ENCODE measurements at places on chromosomes 11 and 22. TPM values are rescaled to one million over a fixed set of nuclear protein-coding genes. Genes with fewer than 3 reads are reported as not detected.

Gene TMEM121B
- 1.7 TPM for total RNA-seq

- peak; percentile 52 for DNase-seq
Observed at GRCh38 chr11:61924064-61924455, 6.7 kb upstream of the RAB3IL1 start.

- DNase-seq, result no peak
Observed at GRCh38 chr22:20399866-20400605, 6.1 kb downstream of the ZNF74 start.

- DNase-seq, result no peak
Observed at GRCh38 chr11:128690665-128691101, 3.2 kb upstream of the FLI1 start.

- DNase-seq, result no peak
Observed at GRCh38 chr11:99548264-99548663, 527.5 kb downstream of the CNTN5 start.

DNA sequence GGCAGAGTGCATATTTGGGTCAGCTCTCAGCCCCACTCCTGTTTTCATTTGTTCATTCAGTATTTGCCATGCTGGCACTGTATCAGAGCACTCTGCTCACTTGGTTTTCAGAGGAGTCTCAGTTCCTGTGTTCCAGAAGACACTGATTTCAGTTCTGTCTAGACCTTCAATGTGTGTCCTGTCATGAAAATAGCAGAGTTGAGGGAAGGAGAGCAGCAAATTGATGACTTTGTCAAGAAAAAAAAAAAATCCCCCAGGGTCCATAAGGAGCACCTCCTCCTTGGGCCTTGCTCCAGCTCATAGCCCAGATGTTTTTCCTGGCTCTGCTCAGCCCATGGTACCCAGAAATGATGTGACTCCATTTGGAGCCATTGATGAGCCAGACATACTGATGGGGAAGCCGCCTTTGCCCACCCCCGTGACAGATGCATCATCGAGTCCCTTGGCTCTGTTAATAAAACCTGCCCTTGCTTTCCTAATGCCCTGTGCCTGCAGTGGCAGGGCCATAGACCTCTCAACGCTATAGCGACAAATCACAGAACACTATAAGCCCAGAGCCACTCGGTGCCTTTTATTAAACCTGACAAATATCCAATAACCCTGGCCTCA lies 107.0 kb downstream of the PKNOX2 start:
- no peak for DNase-seq

Gene KAT5
- total RNA-seq, result 51.8 TPM

- no peak for DNase-seq
Observed at GRCh38 chr11:116199182-116199581, 573.6 kb downstream of the BUD13 start.

GRCh38 chr22:36259615-36260300 lies 6.8 kb downstream of the APOL1 start:
- DNase-seq, result peak; percentile 69

Gene NXPE2
- 8.4 TPM for total RNA-seq

Gene RIC3
- 6.0 TPM for total RNA-seq

DNA sequence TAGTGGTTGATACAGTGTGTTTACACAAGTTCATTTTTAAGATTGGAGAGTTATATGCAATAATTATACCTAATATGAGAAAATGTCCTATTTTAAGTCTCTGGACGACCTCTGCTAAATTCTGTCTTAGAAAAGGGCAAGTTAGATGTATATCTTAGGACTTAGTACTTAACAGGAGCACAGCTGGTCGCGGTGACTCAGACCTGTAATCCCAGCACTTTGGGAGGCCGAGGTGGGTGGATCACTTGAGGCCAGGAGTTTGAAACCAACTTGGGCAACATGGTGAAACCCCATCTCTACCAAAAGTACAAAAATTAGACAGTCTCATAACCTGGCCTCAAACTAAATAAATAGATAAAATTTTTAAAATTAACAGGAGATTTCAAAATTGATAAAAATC lies 27.2 kb downstream of the BSX start:
- no peak for DNase-seq

DNA sequence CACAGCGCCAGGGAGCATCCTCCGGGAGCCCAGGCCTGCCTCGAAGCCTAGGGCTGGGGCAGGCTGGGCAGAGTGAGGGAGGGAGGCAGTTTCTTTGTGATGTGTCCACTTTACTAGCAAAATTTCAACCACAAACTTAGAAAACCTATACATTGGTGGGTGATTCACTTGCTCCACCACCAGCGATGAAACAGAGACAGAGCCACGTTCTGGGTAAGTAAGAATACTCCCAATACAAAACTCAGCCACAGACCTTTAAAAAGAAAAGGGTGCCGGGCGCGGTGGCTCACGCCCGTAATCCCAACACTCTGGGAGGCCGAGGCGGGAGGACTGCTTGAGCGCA lies 22.3 kb downstream of the CDKN1C start:
- no peak for DNase-seq

DNA sequence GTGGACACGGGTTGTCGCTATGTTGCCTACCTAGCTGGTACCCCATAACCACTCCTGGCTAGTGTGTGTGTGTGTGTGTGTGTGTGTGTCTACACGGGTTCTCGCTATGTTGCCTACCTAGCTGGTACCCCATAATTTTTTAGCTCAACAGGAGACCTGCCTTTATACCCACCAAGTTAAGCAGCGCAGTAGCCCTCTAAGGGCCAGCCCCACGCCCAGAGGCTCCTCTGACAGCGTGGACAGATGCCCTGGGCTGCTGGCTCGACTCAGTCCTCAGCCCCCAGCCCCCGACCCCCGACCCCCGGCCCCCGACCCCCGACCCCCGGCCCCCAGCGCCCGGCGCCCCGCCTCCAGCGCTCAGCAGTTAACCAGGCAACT lies 351 bp upstream of the AKIP1 start:
- DNase-seq, result no peak

Gene TBX10
- not detected for total RNA-seq

GRCh38 chr11:134334796-134335571 lies 3.2 kb downstream of the GLB1L2 start:
- DNase-seq, result no peak

DNA sequence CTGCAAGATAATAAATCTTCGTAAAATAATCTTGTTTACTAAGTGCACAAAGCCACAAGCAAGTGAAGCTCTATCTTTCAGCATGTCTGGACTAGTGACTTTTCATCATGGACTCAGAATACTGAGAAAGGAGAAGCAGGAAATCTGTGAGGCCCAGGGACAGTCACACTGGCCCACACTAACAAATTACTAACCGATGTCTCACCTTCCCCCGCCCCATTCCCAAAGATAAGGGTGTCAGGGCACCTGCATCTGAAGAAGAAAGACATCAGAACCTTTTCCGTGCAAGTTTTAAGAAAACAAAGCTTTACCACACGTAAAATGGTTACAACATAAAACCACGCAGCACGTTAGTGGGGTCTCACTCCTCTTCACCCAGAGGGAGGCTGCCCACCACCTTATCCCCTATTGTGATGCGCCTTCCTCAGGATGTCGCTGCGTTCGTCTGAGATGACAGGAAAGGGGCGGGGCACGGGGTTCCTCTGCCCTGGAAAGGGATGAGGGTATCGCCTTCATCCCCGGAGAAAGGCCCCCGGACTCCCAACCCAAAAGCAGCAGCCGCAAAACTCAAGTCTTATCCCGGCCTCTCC lies 616 bp downstream of the BTBD10 start:
- DNase-seq, result peak; percentile 64

GRCh38 chr11:106082096-106082495 lies 4.6 kb downstream of the AASDHPPT start:
- DNase-seq, result no peak

- no peak for DNase-seq
Observed at GRCh38 chr11:61310749-61311148, 15.6 kb upstream of the VWCE start.

DNA sequence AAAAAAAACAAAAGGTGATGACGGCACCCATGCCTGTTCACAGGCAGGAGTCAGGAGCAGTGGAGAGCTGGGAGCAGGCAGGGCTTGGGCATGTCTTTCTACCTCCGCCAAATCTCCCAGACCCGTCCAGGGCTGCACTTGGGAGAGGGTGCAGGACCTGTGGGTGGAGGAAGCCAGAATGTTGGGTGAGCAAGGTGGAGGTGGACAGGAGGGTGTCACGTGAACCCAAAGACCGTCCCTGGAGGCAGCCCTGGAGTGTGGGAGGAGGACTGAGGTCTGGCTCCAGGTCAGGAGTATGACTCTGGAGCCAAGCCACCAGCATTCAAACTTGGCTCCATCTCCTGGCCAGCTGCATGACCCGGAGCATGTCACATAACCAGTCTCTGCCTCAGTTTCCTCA lies 26.6 kb upstream of the RELT start:
- DNase-seq, result no peak

DNA sequence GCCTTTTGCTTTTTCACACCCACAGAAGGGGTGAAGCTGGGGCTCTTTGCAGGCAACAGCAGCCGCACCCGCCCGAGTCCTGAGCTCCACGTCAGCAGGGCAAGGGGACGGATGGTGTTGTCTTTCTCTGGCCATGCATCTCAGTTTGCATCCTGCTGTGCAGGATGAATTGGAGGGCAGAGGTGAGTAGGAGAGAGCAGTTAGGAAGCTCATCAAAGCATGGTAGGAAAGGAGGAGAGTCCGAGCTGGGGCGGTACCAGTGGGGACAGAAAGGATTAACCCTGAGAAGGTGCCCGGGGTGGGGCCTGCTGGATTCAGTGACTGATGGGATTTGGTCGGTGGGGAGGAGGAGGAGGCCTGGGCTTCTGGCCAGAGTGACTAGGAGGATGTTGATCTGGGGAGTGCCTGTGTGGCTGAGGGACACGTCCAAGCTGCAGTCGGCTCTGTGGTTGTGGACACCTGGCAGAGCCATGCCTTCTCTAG lies 14.6 kb downstream of the FAM83F start:
- no peak for DNase-seq

Gene CD3E
- total RNA-seq, result not detected

DNA sequence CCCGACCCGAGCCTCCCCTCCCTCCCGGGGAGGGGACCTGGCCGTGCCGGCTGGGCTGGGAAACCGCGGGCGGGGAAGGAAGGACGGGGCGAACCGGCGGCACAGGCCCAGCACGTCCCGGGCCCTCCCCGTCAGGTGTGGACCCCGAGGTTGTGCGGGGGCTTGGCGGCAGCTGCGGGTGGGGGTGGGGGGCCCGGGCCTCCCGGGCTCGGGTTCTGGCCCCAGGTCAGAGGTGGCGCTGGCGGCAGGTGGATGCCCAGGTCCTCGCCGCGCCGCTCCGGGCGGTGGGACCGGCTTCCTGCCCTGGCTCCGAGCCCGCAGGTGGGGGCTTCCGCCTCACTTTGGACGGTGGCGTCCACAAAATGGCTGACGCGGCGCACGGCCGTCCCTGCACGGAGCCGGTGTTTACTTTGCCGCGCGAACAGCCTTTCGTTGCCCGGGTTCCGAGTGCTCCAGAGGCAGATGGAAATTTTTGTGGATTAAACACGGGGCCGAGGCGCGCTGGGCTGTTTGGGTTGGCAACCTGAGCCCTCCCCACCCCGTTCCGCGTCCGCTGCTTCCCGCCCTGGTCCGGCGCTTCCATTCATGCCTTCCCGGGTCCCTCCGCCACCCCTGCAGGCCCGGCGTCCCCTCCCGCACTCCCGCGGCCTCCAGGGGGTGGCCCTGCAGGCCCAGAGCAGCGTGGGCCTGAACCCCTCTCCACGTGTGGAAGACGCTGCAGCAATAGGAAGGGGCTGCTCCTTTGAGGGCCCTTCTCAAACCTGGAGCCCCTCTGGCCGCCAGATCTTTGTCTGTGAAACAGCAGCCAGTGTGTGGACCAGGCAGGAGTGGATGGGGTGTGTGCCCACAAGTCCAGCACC lies 92.0 kb upstream of the KCNQ1OT1 start:
- DNase-seq, result no peak

DNA sequence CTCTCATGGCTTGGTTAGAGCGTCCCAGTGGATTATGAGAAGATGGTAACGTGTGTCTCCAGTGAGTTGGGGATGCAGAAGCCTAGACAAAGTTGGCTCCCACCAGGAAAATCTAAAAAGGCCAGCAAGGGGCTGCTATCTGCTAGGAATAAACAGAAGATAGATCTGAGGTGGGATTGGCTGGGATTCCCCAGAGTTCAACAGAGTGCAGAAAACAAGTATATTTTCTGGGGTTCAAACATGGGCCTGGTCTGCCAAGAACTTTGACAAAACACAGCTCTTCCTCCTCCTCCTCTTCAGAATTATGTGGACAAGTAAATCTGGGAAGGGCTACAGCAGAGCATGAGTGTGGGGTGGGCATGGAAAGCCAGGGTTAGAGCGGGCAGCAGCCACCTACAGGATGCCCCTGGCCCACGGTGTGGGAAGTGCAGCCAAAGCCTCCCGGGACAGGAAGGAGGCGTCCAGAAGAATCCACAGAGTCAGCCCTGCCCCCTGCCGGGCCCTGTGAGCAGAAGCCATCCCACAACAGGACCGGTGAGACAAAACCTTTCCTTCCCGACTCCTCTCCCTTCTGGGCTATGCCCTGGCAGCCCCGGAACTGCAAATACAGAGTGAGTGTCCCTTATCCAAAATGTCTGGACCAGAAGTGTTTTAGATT lies 67.1 kb downstream of the CD82 start:
- peak; percentile 37 for DNase-seq

DNA sequence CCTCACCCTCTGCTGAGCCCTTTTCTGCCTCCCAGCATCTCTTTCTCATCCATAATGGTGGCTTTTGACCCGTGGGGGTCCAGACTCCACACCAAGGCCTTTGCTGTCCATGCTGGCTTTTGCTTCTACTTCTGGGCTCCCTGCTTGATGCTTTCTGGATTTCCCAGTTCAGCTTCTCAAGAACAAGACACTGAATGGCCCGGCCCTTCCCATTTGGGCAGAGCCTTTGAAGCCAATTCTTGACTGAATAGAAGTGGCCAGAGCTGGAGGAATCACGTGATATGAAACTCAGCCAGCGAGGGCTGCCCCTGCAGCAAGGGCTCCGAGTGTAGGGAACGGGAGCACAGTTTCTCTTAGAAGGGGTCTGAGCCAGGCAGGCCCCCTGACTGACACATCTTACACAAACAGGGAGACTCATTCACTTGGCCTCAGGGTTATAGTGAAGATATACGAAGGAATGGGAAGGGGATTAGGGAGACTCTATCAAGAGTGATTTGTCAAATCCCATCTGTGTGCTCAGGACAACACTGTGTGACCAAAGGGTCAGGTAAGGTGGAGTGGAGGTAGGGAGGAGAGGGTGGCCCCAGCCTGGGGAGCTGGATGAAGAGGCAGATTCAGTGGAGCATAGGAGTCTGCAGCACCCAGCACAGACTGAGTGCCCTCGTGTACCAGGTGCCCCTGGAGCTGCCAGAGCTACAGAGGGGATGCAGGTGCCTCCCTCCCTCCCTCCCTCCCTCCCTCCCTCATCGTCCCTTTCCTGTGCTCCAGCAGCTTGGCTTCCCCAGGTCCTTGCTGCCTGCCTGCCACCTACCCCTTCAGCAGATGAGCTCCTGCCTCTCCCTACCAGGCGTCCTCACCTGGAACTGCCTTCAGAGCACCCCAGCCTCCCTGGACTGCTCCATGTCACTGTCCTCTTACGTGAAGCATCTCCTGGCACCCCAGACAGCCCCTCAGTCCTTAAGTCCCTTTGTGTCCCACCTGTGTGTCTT lies 106.0 kb downstream of the TRIM29 start:
- DNase-seq, result peak; percentile 65

Gene C1QTNF5
- 14.9 TPM for total RNA-seq
